ENCODE measurements at places on chromosomes 1 and 21.

DNA sequence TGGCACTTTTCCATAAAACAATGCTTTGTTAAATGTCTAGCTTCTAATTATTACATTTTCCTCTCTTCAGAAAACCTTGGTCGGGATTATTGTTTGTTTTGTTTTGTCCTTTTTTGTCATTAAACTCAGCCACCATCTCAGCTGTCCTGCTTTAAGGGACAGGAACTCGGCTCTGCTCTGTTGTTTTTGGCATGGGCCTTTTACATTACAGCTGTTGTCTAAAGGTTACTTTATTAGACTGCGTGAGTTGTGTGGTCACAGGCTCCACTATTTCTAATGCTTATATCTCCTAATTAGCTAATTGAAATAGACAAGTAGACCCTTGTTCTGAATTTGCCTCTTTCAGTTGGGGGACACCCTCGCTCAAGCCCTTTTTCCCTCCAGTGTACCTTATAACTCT is 1.6 kb downstream of the PALMD start:
- no peak for DNase-seq

GRCh38 chr1:33260439-33260838 is 4.1 kb downstream of the ZNF362 start:
- DNase-seq, result no peak

DNA sequence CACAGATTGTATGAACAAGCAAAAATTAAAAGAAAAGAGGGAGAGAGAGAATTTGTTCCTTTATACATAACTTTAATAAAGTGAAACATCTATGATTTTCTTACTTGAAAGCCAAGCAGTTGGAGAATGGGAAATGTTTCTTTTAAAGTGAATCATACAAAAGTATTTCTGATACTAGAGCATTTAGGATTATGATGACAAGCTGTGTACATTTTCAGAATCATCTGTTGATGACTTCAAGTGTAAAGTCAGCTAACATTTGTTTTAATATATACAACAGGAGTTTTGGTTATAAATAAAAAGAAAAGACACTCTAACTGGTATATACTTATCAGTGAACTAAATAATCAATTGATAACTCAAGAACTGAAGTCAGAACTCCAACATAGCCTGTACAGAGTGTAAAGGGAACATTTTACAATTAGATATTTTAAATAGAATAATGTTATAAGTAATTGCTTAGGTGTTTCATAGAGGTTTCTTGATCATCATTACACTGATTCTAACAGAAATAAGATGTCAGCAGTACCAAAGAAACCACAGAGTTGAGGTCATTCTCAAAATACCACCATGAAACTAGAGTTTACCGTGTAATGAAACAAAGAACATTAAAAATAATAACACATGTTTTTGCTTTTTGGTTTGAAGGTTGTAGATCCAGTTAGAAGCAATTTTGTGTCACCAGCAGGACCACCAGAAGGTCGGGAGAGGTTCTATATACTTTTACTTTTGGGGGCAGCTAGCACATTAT is 103.4 kb downstream of the COL24A1 start:
- DNase-seq, result no peak

DNA sequence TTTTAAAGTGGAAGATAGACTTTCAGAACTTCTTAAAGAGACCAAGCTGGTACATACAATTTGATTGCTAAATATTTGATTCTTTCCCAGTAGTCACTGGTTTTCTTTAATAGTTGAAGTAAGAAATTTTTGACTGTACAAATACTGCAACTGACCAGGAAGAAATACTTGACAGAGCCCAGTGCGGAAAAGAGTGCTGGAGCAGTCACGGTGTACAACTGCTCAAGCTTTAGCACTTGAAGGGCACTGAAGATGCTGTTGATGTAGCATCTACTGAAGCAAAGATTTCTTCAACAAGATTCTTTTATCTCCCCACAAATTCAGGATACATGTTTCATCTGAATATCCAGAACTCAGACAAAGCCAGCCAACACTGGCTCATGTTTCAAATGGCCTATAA is 41.5 kb downstream of the SLC35F3 start:
- no peak for DNase-seq

GRCh38 chr1:33473900-33474299 is 1.5 kb downstream of the ZSCAN20 start:
- no peak for DNase-seq

GRCh38 chr1:244779410-244779809 is 56.0 kb upstream of the COX20 start:
- no peak for DNase-seq
